Fibroblast of upper back skin (primary cell): ENCODE measurements at places on chromosomes 7 and 10.

GRCh38 chr7:148204639-148205304, 385.8 kb upstream of the C7orf33 start:
- DNase-seq, result no peak

GRCh38 chr10:61890881-61891409, 10.6 kb upstream of the ARID5B start:
- peak; percentile 39 for DNase-seq

DNA sequence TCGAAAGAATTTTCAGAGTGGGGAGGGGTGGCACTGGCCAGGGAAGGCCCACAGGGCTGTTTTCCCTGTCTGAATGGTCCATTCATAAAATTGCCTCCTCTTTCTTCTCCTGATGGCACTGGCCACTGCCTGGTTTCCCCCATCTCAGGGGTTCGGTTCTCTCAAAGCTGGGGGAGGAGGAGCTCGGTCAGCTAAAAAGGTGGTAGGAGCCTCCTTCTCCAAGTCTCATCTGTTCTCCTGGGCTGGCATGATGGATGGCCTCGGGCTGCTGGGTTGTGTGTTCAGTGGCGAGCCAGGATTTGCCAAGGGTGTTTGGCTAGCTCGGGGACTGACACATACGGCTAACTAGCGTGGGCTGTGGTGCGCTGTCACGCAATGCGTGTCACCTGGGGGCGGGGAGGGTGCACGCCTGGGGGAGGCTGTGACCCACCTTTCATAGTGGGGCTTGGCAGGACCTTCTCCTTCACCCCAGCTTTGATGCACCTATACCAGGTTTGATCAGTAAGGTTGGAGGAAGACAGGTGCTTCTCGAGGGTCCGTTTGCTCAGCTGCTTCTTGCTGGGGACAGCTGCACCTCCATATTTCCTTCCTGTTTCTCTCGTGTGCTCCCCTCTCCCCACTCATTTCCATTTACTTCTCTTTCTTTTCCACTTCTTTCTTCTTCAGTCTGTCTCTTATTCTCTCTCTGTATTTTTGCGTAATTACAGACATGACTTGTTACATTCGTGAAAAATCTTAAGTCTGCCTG, 36.3 kb downstream of the RBM20 start:
- no peak for DNase-seq

DNA sequence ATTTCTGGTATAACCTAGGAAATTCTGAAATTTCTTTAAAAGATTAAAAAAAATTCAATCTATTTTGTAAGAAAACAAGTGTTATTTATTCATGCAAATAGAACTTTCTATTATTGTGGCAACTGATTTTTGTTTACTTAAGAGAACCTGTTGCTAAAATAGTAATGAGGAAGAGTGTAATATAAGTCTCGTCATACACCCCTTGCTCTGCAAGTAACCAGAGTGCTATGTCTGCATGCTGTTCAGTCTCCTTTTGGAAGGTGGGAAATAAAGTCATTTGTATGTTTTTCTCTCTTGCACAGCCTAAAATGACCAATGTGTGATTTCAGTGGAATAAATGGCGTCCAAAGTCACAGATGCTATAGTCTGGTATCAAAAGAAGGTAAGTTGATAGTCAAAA, 41.3 kb downstream of the PHTF2 start:
- no peak for DNase-seq

GRCh38 chr7:105829681-105830322, 46.6 kb downstream of the ATXN7L1 start:
- DNase-seq, result no peak

- DNase-seq, result peak; percentile 68
Measured at GRCh38 chr7:73718905-73719805, at the start of gene STX1A. TSS of gene STX1A (minus strand) at chr7:73719669. CDS start at chr7:73719631, 38 bp downstream.

GRCh38 chr7:27263781-27264180, 21.2 kb downstream of the EVX1 start:
- DNase-seq, result no peak

DNA sequence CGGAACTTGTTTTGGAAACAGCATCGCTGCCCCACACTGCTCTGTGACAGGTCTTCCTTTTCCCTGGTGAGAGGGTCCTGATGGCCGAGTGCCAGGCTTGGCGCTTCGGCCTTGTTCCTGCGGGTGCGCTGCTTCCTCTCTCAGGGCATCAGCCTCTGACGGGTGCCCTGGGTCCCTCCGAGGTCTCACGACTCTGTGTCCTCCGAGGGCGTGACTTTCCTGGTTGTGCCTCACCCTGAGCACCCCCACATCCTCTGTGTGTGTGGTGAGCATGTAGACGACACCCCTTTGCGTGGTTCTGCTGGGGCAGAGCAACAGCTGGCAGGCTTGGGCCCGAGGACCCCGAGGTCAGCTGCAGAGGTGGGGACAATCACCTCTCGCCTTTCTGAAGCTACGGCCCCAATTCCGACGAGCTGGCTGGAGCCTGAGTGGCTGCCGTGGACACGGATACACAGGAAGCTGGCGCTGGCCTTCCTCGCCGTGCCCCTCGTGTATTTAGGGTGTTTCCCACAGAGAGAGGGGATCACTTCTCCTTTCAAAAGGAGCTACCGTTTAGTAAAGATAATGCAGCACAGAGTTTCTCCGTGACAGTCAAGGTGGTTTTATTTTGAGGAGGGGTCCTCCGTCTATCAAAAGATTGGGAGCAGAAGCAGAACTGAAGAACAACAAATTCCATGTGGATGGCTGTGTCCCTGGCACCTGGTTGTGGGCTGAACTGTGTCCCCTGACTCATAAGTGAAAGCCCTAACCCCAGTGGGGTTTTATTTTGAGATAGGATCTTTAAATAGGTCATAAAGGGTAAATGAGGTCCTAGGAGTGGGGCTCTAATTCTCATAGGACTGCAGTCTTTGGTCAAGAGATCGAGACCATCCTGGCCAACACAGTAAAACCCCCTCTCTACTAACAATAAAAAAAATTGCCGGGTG, 36.2 kb upstream of the PITRM1 start:
- DNase-seq, result no peak

GRCh38 chr7:117135553-117135891, 182.2 kb downstream of the ST7 start:
- DNase-seq, result no peak
